ENCODE measurements at places on chromosomes 1 and 21. TPM values are rescaled to one million over a fixed set of nuclear protein-coding genes. Genes with fewer than 3 reads are reported as not detected.

JAM2 gene
- 0.58 TPM for total RNA-seq

LAX1 gene
- total RNA-seq, result 14.0 TPM

RSPH1 gene
- total RNA-seq, result 0.38 TPM

PARK7 gene
- total RNA-seq, result 429 TPM

PROK1 gene
- total RNA-seq, result not detected

SLC9C2 gene
- not detected for total RNA-seq

RAP1GAP gene
- total RNA-seq, result 1.1 TPM

LCE2B gene
- not detected for total RNA-seq

CTXND2 gene
- total RNA-seq, result not detected

DNA sequence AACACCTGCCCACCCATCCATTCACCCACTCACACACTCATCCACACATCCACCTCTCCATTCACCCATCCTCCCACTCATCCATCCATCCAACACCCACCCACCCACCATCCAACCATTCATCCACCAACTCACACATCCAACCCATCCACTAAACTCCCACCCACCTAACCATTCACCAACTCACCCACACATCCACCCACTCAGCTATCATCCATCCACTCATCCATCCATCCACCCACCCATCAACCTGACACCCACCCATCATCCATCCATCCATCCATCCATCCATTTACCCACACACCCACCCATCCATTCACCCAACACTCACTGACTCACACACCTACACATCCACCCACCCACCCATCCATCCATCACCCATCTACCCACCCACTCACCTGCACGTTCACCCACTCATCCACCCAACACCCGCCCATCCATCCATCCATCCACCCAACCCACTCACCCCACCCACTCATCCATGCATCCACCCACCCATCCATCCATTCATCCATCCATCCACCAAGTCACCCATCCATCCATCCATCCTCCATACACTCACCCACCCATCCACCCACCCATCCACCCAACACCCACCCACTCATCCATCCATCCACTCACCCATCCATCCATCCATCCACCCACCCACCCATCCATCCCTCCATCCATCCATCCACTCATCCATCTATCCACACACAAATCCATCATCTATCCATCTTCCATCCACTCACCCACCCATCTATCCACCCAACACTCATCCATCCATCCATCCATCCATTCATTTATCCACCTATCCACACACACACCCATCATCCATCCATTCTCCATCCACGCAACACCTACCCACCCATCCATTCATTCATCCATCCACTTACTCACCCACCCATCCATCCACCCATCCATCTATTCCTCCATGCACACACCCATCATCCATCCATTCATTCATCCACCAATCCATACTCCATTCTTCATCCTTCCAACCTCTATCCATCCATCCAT is 17.4 kb upstream of the PRDM16 start:
- no peaks in the 10 kb centered on the region for H3K4me1 ChIP-seq
- H3K27me3 ChIP-seq, result peaks cover 6% of the 10 kb centered on the region
- H3K4me3 ChIP-seq, result no peak overlapping the region
- H3K36me3 ChIP-seq, result no peaks in the 10 kb centered on the region

DNA sequence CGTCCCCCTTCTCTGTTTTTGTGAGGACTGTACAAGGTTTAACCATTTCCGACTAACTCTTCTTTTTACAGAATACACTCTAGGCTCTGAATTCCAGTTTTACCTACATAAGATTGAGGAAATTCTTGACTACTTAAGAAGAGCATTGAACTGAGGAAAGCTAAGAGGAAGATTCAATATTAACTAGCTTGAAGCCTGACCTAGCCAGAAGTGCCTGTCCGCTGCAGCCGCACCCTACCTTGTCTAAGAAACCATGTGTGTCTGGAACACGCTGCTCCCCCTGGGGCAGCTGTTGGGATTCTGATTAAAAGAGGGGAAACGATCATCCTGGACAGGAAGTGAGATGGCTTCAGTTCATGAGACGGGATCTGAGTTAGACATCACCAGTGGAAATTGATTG is 28.9 kb downstream of the CA6 start:
- no peak overlapping the region for H3K27ac ChIP-seq
- peaks cover 23% of the 10 kb centered on the region for H3K4me1 ChIP-seq
- H3K4me3 ChIP-seq, result no peak overlapping the region
- H3K27me3 ChIP-seq, result no peaks in the 10 kb centered on the region
- no peak for DNase-seq

- H3K4me1 ChIP-seq, result peaks cover 25% of the 10 kb centered on the region
- DNase-seq, result no peak
- no peak overlapping the region for H3K4me3 ChIP-seq
- H3K36me3 ChIP-seq, result peaks cover 5% of the 10 kb centered on the region
- no peak overlapping the region for H3K27ac ChIP-seq
Observed at GRCh38 chr1:8533907-8534306, 216.0 kb downstream of the SLC45A1 start.

- H3K4me3 ChIP-seq, result no peak overlapping the region
- H3K27me3 ChIP-seq, result no peaks in the 10 kb centered on the region
- DNase-seq, result no peak
- no peaks in the 10 kb centered on the region for H3K4me1 ChIP-seq
- H3K36me3 ChIP-seq, result no peaks in the 10 kb centered on the region
- no peak overlapping the region for H3K27ac ChIP-seq
Observed at GRCh38 chr1:72649991-72650390, 367.7 kb upstream of the NEGR1 start.

GRCh38 chr1:54027848-54028247 is 9.9 kb upstream of the LDLRAD1 start:
- no peak overlapping the region for H3K27ac ChIP-seq
- no peak for DNase-seq
- H3K4me3 ChIP-seq, result no peak overlapping the region
- no peaks in the 10 kb centered on the region for H3K4me1 ChIP-seq

DNA sequence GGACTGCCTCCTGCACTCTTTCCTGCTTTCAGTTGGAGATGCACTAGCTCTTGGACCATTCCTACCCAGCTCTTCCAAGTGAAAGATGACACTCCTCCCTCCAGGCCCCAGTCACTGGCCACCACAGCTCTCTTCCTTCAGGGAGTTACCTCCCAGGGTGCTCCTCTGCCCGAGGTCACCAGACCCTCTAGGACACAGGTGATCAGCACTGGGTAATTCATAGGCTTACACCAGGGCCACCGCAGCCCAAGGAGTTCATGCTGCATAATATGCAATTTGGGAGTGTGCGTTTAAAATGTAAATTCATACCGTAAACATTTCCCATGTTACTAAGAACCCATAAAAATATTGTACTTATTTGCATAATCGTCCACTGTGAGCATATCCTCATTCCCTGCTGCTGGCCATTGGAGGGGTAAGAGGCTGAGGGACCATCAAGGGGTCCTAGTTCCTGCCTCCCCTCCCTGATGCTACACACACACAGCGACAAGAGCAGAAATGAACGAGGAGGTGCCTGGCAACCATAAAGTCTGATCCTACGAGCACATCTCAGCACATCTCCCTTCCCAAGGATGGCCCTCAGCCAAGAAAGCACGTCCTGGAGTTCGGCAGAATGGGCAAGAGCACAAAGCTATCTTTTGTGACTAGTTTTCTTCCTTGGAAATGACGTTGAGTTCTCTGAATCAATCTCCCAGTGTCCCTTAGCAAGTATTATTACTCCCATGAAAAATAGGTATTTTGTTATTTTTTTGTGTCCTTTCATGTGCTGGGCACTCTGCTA is 222.9 kb upstream of the RAB4A start:
- H3K36me3 ChIP-seq, result no peaks in the 10 kb centered on the region
- peaks cover 8% of the 10 kb centered on the region for H3K4me1 ChIP-seq
- peaks cover 1% of the 10 kb centered on the region for H3K27me3 ChIP-seq
- H3K4me3 ChIP-seq, result no peak overlapping the region
- H3K27ac ChIP-seq, result no peak overlapping the region
- DNase-seq, result no peak

DNA sequence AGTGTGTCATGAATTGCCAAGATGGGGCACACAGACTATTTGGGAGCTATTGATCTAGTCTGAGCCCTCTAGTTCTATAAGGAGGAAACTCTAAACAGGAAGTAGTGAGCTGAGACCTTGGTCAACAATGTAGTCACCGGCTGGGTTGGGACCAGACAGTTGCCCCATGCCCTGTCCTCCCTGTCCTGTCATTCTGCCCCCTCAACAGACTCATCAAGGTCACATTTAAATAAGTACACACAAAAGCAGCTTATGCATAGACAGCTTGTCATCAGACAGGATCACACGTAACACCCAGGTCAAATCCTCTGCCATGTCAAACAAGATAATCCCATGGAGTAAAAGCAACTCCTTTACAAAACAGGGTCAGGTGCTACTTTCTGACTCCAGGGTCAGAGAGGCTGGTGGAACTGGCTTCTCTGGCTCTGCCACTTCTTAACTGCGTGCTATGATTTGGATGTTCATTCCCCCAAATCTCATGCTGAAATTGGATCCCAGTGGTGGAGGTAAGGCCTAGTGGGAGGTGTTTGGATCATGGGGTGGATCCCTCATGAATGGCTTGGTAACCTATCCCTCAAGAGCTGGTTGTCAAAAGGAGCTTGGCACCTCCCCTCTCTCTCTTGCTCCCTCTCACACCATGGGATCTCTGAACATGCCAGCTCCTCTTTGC is 128.9 kb downstream of the HIVEP3 start:
- peaks cover 49% of the 10 kb centered on the region for H3K4me1 ChIP-seq
- peaks cover 4% of the 10 kb centered on the region for H3K36me3 ChIP-seq
- H3K27ac ChIP-seq, result no peak overlapping the region
- no peaks in the 10 kb centered on the region for H3K27me3 ChIP-seq
- no peak for DNase-seq

DNA sequence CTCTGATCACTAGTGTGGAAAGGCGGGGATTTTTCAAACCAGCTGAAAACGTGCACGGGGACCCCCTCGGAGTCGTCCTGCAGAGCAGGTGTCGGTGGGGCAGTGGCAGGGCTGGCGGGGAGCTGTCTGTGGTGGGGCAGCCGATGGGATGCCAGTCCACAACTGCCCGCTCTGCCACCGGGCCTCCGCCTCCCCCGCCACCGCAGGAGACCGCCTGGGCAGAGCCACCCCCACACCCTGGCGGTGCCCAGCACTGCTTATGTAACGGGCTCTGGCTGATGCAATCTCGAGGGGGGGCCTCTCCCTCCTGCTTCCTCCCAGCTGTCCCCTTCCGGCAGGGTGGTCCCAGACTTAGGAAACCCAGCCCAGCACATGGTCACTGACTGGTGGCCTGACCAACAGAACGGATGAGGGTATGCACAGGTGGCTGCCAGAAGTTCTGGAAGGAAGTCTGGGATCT is 9.3 kb downstream of the CHD5 start:
- no peaks in the 10 kb centered on the region for H3K4me1 ChIP-seq
- no peaks in the 10 kb centered on the region for H3K36me3 ChIP-seq
- H3K27ac ChIP-seq, result no peak overlapping the region
- H3K27me3 ChIP-seq, result peaks cover 11% of the 10 kb centered on the region

DNA sequence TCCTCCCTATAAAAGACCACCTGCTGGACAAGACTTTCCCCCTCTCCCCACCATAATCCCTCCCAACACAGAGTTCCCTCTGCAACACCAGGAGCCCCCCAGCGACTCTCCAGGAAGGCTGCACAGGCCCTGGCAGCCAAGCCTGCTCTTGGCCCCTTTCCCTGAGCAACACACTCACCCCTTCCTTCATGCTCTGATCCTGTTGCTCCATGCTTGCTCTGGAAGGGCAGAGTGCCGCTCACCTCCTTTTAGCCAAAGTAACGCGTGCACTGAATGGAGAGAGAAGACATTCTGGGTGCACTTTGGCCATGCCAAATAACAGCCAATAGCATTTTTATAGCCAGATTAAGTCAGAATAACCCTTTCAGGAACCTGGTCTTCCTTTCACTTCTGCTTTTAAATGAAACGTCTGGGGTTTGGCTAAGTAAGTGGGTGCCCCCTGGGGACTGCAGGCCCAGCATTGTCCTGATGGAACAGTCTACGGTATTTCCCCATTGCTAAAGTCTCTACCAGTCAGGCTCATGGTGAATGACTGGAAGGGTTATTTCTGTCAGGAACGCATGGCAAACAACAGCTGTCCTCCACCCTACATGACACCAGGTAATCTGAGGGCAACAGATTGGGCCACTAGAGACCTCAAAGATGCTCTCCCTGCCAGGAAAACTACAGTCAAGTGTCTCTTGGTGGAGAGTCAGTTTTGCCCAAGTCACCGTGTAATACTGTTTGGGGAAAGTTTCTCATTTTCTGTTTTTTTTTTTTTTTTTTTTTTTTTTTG is at the start of gene SLC2A5:
Gene SLC2A5, minus strand, starts transcription at position 310 of the 775 bp plus-strand sequence. Its CDS starts 99 bp downstream, at position 211.
- no peak within 1 kb of the TSS for H3K4me3 ChIP-seq
- H3K4me1 ChIP-seq, result no peaks in the 10 kb centered on the region
- H3K27me3 ChIP-seq, result peaks cover 4% of the 10 kb centered on the region
- DNase-seq, result no peak

- no peaks in the 10 kb centered on the region for H3K4me1 ChIP-seq
- H3K4me3 ChIP-seq, result no peak overlapping the region
- no peaks in the 10 kb centered on the region for H3K36me3 ChIP-seq
- H3K27me3 ChIP-seq, result no peaks in the 10 kb centered on the region
- no peak overlapping the region for H3K27ac ChIP-seq
Observed at GRCh38 chr1:48654606-48655210, 122.0 kb downstream of the BEND5 start.

DNA sequence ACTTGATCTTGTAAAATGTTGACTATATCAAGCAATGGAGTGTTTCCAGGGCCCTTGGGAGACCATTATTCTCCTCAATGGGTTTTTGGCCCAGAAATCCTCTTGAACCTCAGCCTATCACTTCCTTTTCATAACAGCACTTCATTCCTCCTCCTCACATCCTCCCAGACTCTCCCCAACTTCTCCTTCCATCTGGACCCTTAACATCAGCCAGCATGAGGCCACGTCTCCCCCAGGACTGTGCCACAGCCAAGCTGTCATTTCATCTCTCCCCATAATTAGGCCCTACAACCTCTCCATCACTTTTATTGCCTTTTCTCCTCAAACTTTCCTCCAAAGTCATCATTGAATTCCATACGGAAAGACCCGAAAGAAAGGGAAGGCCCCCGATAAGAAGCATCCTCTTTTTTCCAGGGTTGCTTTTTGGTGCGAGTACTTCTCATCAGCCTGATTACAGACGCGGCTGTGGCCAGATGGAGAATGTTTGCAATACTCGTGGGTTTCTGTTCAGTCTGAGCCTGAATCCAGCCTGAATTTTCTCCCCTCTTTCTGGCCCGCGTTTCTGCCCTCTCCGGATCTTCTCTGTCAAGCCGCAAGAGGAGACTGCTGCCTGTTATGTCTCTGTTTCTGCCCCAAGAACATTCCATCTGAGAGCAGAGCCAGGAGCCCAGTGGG is 52.7 kb upstream of the SLC25A33 start:
- no peaks in the 10 kb centered on the region for H3K36me3 ChIP-seq
- no peak overlapping the region for H3K27ac ChIP-seq
- H3K4me1 ChIP-seq, result no peaks in the 10 kb centered on the region
- H3K27me3 ChIP-seq, result peaks cover 2% of the 10 kb centered on the region
- no peak for DNase-seq

- DNase-seq, result no peak
- H3K4me1 ChIP-seq, result peaks cover 10% of the 10 kb centered on the region
- H3K27me3 ChIP-seq, result no peaks in the 10 kb centered on the region
- no peak overlapping the region for H3K4me3 ChIP-seq
- H3K36me3 ChIP-seq, result no peaks in the 10 kb centered on the region
- H3K27ac ChIP-seq, result no peak overlapping the region
Observed at GRCh38 chr1:211647711-211648121, 27.7 kb downstream of the NEK2 start.

GRCh38 chr1:184574588-184574987 is 180.1 kb downstream of the EDEM3 start:
- no peak overlapping the region for H3K27ac ChIP-seq
- H3K36me3 ChIP-seq, result no peaks in the 10 kb centered on the region
- no peak for DNase-seq
- H3K27me3 ChIP-seq, result peaks cover 3% of the 10 kb centered on the region
- H3K4me1 ChIP-seq, result no peaks in the 10 kb centered on the region

- peak; percentile 66 for DNase-seq
- no peaks in the 10 kb centered on the region for H3K36me3 ChIP-seq
- no peak overlapping the region for H3K4me3 ChIP-seq
- no peak overlapping the region for H3K27ac ChIP-seq
- no peaks in the 10 kb centered on the region for H3K27me3 ChIP-seq
Observed at GRCh38 chr1:25797939-25798338, 2.1 kb upstream of the SELENON start.

All from activated CD4-positive, alpha-beta memory T cell treated with anti-CD3 and anti-CD28 coated beads for 36 hours (primary cell).